Cardiac fibroblast (primary cell): ENCODE measurements at places on chromosomes 7 and 10.

- DNase-seq = no peak
Observed at GRCh38 chr10:73376679-73377078, 18.0 kb upstream of the CFAP70 start.

DNA sequence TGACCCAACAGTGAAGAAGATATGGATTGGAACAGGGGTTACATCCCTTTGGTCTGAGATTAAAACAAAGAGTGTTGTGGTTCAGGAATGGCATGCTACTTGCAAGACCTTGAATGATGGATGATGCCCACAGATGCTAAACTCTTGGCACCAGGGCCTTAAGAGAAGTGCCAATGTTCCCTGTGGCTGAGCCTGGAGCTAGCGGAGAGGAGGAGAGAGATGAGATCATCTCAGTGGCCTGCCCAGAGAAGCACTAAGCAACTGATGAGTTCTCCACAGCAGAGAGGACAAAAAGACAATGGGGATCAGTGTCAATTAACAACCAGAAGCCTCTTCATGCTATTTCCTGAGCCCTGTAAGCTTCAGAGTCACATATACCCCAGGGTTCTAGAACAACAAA is 97.8 kb downstream of the ELAPOR2 start:
- DNase-seq = no peak

- no peak for DNase-seq
Observed at GRCh38 chr10:84820596-84820995, 492.2 kb downstream of the CCSER2 start.

- DNase-seq = no peak
Observed at GRCh38 chr7:129796186-129796775, 156.5 kb downstream of the UBE2H start.

DNA sequence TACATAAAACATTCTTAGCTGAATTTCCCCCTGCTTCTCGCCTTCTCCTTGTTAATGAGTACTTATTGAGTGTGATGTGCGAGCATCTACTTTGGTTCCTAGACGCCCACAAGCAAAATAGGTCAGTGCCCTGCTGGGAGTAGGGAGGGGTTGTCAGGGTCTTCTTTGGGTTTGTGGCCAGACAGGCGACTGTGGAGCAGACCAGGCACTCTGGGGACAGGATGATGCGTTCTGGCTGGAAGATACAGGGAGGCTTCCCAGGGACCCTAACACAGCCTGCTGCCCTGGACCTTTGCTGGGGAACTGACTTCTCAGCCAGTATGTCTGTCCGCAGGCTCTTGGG is 227.2 kb downstream of the CUX1 start:
- DNase-seq = no peak

DNA sequence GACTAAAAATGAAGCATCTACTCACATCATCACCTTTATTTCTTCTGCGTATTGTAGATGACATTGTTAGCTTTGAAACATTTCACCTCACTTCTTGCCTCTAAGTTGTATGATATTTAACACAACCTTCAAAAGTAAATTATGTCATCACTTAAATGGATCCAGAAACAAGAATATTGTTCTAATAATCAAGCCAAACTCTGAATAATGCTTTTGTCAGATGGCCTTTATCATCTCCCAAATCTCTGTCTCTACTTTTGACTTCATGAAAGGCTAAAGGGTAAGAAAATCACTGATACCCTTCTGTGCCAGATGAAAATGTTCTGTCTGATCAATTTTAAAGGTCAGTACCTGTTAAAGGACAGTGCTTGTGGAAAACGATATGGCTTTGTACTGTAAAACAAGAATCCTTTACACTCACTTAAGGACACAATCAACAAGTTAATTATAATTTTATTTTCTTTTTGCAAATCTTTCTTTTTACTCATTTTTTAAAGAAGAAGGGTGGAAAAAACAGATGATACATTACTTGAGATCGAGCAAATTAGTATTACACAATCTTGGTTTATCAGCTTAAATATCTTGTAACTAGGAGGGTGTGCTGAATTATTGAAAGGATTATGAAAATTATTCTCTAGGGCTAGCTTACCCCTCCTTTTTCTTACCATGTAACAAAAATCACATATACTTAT is 309.4 kb upstream of the IGFBP3 start:
- DNase-seq = no peak

DNA sequence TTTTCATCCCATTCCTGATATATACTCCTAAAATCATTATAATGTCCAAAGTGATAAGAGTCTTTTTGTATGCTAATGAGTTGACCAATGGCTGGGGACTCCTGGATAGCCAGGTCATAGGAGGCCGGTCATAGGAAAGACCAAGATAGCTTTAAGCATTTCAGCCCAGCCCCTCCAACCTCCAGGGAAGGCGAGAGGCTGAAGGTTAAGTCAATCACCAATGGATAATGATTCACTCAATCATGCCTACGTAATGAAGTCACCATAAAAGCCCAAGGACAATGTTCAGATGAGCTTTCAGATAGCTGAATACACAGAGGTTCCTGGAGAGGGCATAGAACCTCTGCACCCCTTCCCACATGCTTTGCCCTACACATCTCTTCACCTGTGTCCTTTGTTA is 75.7 kb downstream of the VWDE start:
- no peak for DNase-seq
